Breast epithelium (tissue), 4 donors: ENCODE measurements at places on chromosomes 1 and 21.

GRCh38 chr1:166999075-166999474 is 10.0 kb downstream of the MAEL start:
- no peak for DNase-seq

DNA sequence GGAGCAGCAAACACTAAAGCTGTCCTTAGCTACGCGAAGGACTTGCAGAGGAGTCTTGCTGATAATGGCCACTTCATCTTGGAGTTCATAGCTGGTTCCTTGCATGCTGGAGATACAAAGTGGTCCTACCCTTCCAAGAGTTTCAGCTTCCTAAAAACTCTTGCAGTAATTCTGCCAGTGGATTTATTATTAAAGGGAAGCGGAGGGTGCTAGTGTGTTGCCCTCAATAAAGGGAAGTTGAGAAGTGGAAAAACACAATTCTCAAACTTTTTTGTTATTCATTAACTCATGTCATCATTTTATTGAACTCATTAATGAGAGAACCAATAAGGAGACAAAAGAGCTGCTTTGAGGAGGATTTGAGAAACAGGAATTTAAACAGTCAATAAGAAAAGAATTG is 6.5 kb upstream of the HAPLN2 start:
- no peak for DNase-seq

GRCh38 chr1:205003358-205004131 is 39.5 kb upstream of the CNTN2 start:
- DNase-seq: no peak

GRCh38 chr21:41593051-41593759 is 85.2 kb upstream of the TMPRSS2 start:
- DNase-seq: no peak

GRCh38 chr1:208929575-208929974 is 653.9 kb upstream of the CAMK1G start:
- no peak for DNase-seq

DNA sequence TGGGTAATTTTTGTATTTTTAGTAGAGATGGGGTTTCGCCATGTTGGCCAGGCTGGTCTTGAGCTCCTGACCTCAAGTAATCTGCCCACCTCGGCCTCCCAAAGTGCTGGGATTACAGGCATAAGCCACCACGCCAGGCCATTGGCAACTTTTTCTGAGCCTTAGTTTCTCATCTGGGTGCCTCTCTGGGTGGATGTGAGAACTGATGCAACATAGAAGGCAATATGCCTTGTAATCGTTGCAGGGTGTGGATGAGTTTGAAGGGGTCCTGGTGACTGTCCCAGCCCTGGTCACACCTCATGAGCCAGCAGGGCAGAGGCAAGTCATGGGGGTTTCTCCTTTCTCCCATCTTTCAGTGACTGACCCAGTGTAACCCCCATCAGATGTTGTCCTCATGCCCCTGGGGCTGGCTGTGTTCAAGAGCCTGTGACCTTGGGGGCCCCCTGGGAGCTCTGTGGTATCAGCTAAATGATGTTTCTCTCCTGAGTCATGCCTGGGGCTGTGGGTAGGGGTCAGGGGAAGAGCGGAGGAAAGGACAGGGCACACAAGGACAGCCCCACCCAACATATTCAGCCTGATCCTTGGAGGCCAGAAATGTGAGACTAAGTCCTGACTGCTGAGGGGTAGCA is 3.6 kb downstream of the COL9A2 start:
- no peak for DNase-seq

DNA sequence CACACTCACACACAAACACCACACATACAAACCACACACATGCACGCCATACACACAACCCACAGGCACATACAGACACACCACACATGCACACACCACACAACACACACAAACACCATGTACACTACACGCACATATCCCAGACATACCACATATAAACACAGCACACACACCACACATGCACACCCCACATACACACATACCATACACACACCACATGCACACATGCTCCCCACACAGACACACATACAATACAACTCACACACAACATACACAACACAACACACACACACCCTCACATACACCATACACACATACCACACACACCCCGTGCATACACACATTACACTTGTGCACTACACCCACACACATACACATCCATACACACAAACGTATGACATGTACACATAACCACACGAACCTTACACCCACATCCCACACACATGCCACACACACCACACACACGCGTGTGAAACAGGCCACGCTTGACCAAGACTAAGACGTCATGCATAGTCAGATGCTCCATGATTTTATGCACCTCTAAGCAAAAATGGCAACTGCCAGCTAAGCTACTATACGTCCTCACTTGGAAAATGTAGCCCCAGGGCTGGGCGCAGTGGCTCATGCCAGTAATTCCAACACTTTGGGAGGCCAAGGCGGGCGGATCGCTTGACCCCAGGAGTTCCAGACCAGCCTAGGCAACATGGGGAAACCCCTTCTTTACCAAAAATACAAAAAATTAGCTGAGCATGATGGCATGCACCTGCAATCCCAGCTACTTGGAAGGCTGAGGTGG is 77.4 kb upstream of the TMPRSS2 start:
- DNase-seq: peak; percentile 27

DNA sequence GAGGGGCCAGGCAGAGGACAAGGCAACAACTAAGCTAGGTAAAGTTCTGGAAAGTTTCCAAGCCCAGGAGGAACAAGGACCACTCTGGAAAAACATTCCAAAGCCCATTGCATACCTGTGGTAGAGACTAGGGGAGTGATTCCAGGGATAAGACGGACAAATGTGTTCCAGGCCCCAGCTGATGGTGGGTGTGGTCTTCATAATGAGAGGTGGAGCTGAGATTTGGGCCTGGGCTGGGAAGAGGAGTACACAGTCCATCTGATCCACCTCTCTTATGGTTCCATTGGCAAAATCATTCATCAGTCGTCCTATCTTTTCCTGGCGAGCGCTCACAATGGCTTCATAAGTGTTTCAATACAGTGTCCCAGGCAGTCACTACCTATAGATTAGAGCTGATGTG is 4.5 kb downstream of the KLHDC7A start:
- no peak for DNase-seq

DNA sequence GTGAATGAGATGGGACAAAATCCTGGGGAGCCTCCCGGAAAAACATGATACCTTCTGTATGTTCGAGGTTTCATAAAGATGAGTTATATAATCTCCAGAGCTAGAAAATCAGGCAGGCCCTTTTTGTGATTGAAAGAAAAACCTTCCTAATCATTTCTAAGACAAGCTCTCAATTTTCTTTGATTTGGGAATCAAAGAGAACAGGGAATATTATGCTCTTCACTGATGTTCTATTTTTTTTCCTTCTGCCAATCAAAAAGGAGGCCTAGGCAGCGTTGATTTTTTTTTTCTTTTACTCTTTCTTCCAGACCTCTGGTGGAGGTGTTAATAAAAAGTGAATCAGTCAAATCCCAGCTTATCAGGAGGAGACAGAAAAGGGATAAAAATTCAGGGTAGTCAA is 34.5 kb downstream of the DIRAS3 start:
- DNase-seq: no peak

DNA sequence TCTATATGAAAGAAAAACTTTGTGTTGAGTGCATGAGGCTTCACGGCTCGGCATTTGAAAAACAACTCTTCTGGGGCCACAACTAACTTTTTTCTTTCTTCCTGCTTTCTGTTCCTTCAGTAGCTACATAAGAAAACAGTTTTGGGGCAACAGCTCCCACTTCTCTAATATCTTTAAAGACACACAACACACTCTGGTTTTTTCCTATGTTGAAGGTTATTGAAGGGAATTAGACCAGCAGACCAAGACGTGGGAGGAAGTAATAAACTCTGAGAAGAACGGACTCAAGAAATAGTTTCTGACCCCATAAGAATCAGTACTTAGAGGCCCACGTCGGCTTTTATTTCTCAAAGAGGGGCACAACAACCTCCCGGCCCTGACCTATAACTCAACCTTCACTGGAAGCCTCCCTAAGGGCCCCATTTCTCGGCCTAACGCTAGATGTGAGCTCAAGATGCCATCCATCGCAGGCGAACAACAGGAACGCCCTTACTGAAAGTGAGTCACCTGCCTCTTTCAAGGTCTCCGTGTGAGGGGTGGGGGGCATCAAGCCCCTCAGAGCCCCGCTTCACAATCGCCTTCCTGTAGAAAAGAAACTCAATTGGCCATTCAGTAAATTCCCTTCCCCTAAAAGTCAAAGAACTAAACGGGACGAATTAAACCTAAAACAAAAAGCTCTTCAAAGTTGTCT is 844 bp downstream of the ZMYM6 start:
- no peak for DNase-seq

DNA sequence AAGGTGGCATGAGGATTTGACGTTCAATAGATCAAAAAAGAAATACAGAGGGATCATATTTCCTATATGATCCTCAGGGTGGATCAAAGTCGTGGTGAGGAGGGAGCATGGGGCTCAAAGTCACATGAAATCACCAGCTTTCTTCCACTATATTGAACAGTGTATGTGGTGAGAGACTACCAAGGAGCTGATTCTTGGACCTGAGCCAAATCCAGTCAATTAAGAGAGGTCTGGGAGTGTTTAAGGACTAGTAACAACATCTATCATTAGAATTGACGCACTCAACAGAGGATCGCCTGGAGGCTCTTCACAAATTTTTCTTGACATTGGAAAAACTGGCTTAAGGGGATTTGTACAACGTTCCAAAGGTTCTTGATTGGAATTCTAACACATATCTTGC is 267.7 kb upstream of the PROX1 start:
- no peak for DNase-seq

GRCh38 chr1:7942214-7942921 is 1.7 kb upstream of the TNFRSF9 start:
- DNase-seq: peak; percentile 61

DNA sequence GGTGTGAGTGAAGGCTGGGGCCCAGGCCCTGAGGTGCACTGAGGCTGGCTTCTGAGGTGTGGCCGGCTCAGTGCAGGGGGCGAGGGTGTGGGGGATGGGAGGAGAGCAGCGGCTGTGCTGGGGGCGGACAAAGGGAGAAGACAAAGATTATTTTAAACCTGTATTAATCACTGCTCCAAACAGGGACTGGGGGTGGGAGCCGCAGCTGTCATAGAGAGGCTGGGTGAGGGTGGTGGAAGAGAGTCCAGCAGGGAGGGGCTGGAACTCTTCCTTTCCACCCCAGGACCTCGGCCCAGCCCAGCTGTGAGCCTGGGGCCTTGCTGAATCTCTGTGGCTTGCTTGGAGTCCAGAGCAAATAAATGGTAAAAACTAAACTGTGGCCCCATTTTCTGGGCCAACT is 106.9 kb downstream of the KCND3 start:
- no peak for DNase-seq

DNA sequence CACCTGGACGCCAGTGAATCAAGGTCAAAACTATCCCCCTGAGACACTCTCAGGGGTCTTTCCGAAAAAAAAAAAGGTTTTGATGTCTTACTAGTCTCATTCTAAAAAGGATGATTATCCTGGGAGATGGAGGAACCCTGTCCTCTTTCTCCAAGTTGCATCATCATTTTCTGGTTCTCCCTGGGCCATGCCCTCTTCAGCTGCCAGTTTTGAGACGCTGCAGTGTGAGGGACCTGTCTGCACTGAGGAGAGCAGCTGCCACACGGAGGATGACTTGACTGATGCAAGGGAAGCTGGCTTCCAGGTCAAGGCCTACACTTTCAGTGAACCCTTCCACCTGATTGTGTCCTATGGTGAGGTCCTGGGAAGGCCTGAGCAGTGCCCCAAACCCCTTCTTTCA is 3.5 kb downstream of the FCRLA start:
- no peak for DNase-seq

DNA sequence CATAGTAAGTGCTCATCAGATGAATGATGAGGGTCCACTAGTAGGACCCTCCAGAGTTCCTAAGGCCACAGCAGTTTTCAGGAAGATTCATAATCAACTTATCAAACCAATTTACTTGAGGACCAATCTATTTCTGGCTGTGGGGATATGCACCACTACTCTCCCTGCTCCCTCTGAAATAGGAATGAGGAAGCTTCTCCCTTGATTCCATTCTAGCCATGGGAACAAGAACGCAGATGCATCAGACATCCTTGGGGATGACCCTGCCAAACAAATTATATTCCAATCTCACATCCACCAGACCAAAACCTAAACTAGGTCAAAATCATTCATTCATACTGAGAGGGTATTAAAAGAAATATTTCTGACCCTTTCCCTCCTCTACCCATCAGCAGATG is 31.5 kb downstream of the JAK1 start:
- DNase-seq: no peak

- no peak for DNase-seq
Measured at GRCh38 chr1:56024155-56024554, 555.2 kb downstream of the PLPP3 start.

DNA sequence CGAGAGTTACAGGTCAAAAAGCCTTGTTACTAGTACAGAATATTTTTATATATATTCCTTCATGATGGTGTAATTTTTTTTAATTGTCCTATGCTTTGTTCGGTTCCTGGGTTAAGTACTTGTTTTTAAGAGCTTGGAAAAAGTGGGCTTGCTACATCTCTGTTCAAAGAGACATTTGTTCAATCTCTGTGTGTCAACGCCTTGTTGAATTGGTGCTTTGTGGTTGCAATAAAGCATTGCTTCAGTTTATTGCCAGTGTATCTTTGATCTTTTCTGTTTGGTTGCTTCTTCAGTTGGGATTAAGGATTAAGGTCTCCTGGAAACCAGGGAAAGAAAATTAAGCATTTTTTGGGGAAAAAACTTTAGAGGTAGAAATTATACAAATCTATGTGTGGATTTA is 47.7 kb upstream of the DNASE2B start:
- no peak for DNase-seq

- no peak for DNase-seq
Measured at GRCh38 chr1:67983867-67984266, 66.6 kb downstream of the DIRAS3 start.

DNA sequence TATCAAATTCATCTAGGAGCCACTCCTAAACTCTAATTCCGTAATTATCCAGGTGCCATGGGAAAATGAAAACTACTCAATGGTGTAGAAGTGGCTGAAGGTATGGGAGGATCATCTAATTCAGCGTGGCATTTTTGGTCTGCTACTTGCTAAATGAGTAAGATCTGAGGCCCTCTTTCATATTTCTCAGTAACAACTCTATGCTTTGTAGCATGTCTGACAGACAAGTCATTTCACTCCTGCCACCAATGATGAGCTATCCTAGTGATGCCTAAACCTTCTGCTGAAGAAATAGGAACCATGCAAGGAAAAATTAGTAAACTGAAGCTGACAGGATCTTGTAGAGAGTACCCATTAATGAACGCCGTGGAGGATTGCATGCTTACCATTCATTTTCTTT is 145.3 kb downstream of the NTNG1 start:
- no peak for DNase-seq

DNA sequence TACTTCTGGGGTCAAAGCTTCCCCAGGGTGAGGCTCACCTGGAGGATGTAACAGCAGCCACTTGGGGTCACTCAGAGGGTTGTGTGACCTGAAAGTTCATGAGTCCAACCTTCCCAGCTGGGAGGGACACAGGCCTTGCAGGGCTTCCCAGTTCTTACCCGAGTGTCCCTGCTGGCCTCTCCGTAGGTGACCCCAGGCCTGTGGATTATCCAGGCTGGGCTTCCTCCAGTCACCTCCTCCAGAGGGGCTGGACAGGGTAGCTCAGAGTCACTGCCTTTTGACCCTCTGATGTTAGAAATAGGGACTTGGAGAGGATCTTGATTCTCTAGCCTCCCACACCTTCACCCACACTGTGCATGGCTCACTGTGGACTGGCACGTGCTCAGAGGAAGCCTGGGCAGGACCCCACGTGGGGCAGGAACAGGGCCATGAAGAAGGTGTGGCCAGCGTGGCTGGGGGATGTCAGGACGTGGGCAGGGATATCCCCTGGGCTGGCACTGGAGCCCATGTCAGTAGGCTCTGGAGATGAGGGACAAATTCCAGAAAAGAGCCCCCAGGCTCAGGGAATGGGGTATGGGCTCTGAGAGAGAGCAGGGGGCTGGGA is 131.8 kb downstream of the ACTL8 start:
- no peak for DNase-seq
